ENCODE measurements at places on chromosomes 13 and 19.

DNA sequence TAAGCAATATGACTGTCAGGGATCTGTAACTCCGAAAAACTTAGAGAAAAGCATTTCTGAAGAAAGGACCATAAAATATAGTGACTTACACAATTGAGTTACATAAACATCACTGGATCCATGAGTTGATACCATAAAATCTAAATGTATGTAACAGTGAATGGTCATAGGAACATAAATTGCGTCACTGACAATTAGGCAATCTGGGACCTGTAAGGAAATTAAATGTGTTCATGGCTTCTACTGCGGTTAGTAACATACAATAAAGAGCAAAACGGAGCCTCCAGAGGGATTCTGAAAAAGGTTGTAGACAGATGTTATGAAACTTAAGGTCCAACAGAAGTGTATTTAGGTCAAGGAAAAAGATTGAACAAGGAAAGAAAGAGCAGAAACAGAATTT lies 27.1 kb downstream of the POU4F1 start:
- no peak for DNase-seq
- peaks cover 3% of the 10 kb centered on the region for H3K36me3 ChIP-seq
- H3K27me3 ChIP-seq: peaks cover 33% of the 10 kb centered on the region
- H3K4me3 ChIP-seq: no peak overlapping the region

DNA sequence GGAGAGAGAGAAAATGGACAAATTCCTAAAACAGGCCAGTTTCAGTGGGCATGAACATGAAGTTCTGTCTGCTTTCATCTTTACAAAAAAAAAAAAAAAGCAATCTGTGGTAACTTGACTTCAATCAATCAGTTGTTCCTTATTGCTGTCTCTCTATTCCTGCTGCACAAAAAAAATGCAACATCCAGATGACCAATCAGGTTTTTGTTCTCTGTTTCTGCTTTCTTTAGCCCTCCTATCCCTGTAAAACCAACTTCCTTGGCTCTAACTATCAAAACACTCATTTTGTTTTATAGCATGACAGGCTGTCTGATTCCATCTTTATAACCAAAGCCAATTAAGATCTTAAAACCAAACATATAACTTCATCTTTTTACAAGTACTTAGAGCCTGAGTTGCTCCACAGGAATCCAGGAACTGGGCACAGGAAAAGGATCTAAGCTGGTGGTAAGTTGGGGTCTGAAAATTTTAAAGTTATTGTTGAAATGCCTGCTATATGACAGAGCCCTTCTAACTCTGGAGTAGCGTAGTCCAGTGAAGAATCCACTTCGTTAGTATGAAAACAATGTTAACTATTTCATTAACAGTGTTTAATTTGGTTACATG lies at the start of gene FPR3:
Gene FPR3 (plus strand): TSS at position 273 of the 606 bp plus-strand sequence. CDS start 28,592 bp downstream, outside the sequence.
- H3K27me3 ChIP-seq: peaks cover 4% of the 10 kb centered on the region
- H3K36me3 ChIP-seq: no peaks in the 10 kb centered on the region
- H3K4me1 ChIP-seq: no peaks in the 10 kb centered on the region
- no peak for DNase-seq
- H3K4me3 ChIP-seq: no peak within 1 kb of the TSS
- no peak within 1 kb of the TSS for H3K27ac ChIP-seq

DNA sequence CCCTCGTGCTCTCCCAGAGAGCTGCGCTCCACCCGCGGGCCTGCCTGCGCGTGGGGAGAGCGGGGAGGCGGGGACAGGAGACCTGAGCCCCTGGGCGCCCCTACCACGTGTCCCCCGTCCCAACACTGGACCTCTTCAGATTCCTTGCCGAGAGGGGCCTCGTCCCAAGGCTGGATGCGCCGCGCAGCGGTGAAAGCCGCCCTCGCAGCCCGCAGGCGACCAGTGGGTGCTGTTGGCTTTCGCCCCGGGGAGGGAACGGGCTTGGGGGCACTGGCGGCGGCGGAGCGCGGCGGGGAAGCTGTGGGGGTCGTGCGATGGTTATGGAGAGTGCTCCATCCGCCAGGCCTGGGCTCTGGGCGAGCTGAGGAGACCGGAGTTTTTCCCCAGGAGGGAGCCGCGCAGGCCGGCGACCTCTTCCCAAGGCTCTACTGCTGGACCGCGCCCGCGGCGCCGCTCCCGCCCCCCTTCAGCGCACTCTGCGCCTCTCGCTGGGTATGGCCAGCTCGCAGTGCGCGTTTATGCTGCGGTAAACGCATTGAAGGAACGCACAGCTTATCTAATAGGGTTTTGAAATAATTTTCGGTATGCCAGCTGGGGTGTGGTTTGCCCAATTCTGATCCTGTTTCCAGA lies 17.2 kb upstream of the RNF17 start:
- H3K27me3 ChIP-seq: peaks cover 92% of the 10 kb centered on the region
- H3K36me3 ChIP-seq: no peaks in the 10 kb centered on the region
- no peak overlapping the region for H3K27ac ChIP-seq
- H3K4me3 ChIP-seq: peak overlapping the region; percentile 75
- no peak for DNase-seq

GRCh38 chr13:112904436-112904960 lies 64.5 kb upstream of the MCF2L start:
- H3K27me3 ChIP-seq: peaks cover 51% of the 10 kb centered on the region
- no peak overlapping the region for H3K27ac ChIP-seq
- no peaks in the 10 kb centered on the region for H3K36me3 ChIP-seq
- H3K4me3 ChIP-seq: no peak overlapping the region
- H3K4me1 ChIP-seq: no peaks in the 10 kb centered on the region

GRCh38 chr19:17183271-17183761 lies 31.8 kb upstream of the USE1 start:
- no peaks in the 10 kb centered on the region for H3K27me3 ChIP-seq
- peak overlapping the region; percentile 93 for H3K27ac ChIP-seq
- DNase-seq: no peak
- H3K36me3 ChIP-seq: peaks cover 65% of the 10 kb centered on the region
- peak overlapping the region; percentile 89 for H3K4me3 ChIP-seq
- peaks cover 32% of the 10 kb centered on the region for H3K4me1 ChIP-seq

GRCh38 chr13:72386138-72386684 lies 341.2 kb downstream of the MZT1 start:
- DNase-seq: no peak
- H3K4me3 ChIP-seq: no peak overlapping the region
- no peak overlapping the region for H3K27ac ChIP-seq
- no peaks in the 10 kb centered on the region for H3K27me3 ChIP-seq
- H3K36me3 ChIP-seq: no peaks in the 10 kb centered on the region

GRCh38 chr19:10828981-10829821 lies 6.8 kb downstream of the TMED1 start:
- DNase-seq: no peak
- H3K4me3 ChIP-seq: no peak overlapping the region
- H3K36me3 ChIP-seq: peaks cover 68% of the 10 kb centered on the region
- peak overlapping the region; percentile 82 for H3K27ac ChIP-seq
- H3K27me3 ChIP-seq: no peaks in the 10 kb centered on the region

DNA sequence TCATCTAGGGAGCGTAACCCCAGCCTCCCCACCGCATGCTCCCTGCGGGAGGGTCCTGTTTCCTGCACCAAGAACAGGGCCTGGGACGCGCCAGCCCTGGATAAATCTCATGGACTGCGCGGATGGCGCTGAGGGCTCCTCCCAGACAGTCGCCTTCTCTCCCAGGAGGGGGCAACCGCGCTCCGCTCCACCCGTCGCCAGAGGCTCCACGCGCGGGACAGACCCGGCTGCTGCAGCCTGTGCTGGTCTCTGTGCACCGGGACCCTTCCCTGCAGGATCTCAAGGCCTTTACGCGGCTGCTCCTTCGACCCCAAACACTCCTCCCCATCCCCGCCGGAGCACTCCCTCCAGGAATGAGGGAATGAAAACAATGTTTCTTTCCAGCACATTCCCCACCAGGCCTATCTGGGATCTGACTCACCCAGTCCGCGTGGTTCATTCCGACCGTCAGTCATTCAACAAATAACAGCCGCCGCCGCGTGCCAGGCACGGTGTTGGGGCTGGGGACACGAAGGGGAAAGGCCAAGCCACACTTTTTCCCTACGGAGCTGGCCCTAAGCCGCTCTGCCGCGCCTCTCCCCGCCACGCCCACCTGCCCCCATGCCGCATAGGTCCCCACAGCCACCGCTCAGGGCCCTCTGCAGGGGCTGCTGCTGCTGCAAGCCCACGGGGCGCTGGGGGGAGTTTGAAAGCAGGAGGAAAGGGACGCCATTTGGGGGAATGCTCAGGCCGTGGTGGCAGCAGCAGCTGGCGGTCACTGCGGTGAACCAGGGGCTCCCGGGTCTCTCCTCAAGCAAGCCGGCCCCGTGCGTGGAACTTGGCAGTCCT lies 6.0 kb downstream of the PNMA8B start:
- H3K27ac ChIP-seq: no peak overlapping the region
- DNase-seq: no peak
- peaks cover 8% of the 10 kb centered on the region for H3K36me3 ChIP-seq
- H3K4me3 ChIP-seq: peak overlapping the region; percentile 3
- peaks cover 12% of the 10 kb centered on the region for H3K4me1 ChIP-seq

- no peak for DNase-seq
- no peaks in the 10 kb centered on the region for H3K27me3 ChIP-seq
- no peak overlapping the region for H3K4me3 ChIP-seq
- no peak overlapping the region for H3K27ac ChIP-seq
- H3K36me3 ChIP-seq: peaks cover 38% of the 10 kb centered on the region
These were observed 29.6 kb downstream of the IRS2 start for GRCh38 chr13:109756778-109757177.

GRCh38 chr13:77565635-77566034 lies 30.1 kb downstream of the SCEL start:
- H3K4me3 ChIP-seq: no peak overlapping the region
- H3K27me3 ChIP-seq: peaks cover 34% of the 10 kb centered on the region
- DNase-seq: no peak
- H3K27ac ChIP-seq: no peak overlapping the region
- H3K4me1 ChIP-seq: no peaks in the 10 kb centered on the region
